ENCODE measurements at places on chromosomes 11 and 22.

DNA sequence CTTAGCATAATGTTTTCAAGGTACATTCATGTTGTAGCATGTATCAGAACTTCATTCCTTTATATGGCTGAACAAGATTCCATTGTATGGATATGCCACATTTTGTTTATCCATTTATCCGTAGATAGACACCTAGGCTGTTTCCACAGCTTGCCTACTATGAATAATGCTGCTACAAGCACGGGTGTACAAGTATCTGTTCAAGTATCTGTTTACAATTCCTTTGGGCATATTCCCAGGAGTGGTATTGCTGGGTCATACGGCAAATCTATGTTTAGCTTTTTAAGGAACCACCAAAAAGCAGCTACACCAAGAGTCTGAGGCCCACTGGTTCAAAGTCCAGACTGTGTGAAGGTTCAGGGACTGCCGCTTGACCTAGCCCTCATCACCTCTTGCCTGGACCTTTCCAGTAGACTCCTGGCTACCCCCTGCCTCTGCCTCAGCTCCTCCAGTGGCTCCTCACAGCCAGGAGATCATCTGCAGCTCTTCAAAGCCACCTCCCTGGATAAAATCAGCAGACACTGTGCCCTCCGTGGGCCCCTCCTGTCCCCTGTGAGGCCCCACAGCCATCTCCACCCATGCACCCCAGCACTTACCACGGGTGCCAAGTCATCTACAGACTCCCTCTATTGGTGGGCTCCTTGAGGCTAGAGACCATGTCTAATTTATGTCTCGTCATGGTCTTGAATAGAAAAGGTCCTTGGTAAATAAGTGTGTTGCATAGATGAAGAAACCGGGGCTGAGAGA, 160.3 kb downstream of the MN1 start:
- DNase-seq = no peak

- no peak for DNase-seq
Observed at GRCh38 chr11:117986981-117987574, 884 bp downstream of the IL10RA start.

GRCh38 chr11:69460540-69461257, 20.8 kb upstream of the LINC01488 start:
- DNase-seq = no peak

- no peak for DNase-seq
Observed at GRCh38 chr11:118314988-118315411, 10.5 kb downstream of the CD3E start.

- DNase-seq = no peak
Observed at GRCh38 chr11:60889869-60890311, 16.5 kb downstream of the PRPF19 start.

DNA sequence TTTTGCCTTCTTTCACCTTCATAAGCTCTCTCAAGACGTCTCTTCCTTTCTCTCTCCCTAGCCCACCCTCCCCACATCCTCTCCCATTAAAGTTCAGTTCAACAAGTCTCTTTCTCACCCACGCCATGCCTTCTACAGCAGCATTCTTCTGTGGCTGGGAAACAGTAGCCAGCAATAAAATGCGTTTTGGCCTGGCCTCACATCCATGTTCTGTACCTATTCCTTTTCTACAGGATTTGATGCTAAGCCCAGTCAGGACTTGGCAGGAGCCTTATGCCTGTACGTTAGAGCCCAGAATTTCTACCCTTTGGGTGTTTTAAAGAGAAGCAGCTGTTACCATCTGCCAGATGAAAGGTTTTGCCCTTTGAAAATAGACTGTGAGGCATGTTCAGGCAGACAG, 7.1 kb upstream of the CD44 start:
- no peak for DNase-seq

GRCh38 chr11:109747839-109748238, 325.8 kb downstream of the C11orf87 start:
- no peak for DNase-seq

GRCh38 chr11:71120471-71120896, 131.9 kb downstream of the SHANK2 start:
- no peak for DNase-seq
